ENCODE measurements at places on chromosomes 12 and 14. TPM values are rescaled to one million over a fixed set of nuclear protein-coding genes. Genes with fewer than 3 reads are reported as not detected.

DNA sequence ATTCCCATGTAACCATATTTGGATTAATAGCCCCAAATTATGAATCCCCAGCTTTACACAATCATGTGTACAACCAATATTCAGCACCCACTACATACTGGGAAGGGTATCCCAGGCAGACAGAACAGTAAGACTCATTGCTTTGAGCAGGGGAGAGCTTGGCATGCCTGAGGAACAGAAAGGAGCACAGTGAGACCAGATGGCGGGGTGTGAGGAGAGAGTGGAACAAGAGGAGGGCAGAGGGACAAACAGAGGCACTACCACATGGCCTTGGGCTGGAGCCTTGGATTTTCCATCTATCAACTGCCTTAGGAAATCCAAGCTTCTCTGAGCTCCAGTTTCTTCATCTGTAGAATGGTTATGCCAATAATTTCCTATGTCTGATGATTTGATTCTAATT, 3.8 kb downstream of the DGKA start:
- no peaks in the 10 kb centered on the region for H3K36me3 ChIP-seq
- no peak for DNase-seq
- H3K27me3 ChIP-seq, result peaks cover 46% of the 10 kb centered on the region
- no peak overlapping the region for H3K27ac ChIP-seq

The ACVRL1 gene
- 0.46 TPM for total RNA-seq

- H3K27me3 ChIP-seq, result no peaks in the 10 kb centered on the region
- H3K4me3 ChIP-seq, result no peak overlapping the region
- no peaks in the 10 kb centered on the region for H3K36me3 ChIP-seq
- no peak overlapping the region for H3K27ac ChIP-seq
Observed at GRCh38 chr12:93461503-93461902, 5.8 kb upstream of the MRPL42 start.

DNA sequence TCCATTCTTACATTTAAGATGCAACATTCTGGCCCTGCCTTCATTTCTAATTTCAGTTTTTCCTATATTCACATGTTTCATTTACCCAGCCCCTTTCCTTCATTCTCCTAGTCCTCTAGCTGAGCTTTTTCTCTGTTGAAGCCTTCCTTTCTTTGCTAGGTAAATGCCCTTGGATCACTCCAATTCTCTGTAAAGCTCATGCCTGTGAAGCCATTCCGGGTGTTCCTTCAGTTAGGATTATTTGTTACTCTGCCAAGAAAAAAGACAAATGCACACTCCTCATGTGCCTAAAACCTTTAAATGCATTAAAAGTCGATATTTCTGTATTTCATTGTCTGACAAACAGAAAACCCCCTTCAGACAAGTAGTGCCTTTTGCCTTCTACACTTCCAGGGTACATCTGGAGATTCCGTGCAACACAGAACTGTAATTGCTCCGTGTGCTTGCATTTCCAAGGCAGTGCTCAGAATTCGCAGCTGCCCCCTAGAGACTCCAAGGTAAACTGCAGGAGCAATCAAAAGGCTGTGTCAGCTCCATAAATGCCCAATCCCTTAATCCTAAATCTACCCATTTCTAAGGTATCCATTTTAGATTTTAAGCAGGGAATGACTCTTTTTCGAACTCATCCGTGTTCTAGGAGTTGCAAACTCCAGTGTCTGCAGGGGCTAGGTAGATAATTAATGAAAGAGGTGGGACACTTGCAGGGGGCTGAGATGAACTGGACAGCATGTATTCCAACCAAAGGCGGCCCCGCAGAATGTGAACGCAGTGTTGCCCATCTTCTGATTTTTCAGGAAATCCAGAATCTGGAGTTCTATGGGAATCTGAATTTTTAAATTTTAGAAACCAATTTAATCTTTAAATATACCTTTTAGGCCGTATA, 320.2 kb downstream of the GRIN2B start:
- no peak overlapping the region for H3K27ac ChIP-seq
- no peak overlapping the region for H3K4me3 ChIP-seq
- no peak for DNase-seq
- H3K4me1 ChIP-seq, result no peaks in the 10 kb centered on the region
- H3K36me3 ChIP-seq, result no peaks in the 10 kb centered on the region
- peaks cover 50% of the 10 kb centered on the region for H3K27me3 ChIP-seq

The BIN2 gene
- 0.19 TPM for total RNA-seq

DNA sequence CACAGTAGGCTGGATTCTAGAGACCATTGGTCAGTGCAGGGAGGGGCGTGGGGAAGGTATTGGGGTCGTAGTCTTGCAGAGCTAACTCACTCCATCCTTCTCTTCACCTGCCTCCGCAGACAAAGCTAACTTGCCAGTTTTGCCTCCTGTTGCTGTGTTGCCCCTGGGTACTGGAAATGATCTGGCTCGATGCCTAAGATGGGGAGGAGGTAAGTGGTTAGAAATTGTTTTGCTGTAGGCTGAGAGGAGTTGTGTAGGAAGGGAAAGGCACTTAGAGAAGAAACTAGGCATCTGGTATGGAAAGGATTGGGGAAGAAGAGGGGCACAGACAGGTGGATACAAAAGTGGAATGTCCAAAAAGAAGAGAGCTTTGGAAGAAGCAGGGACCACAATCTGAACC, 11.1 kb downstream of the DGKA start:
- peaks cover 5% of the 10 kb centered on the region for H3K27me3 ChIP-seq
- H3K4me3 ChIP-seq, result no peak overlapping the region
- no peak overlapping the region for H3K27ac ChIP-seq
- peaks cover 3% of the 10 kb centered on the region for H3K36me3 ChIP-seq
- H3K4me1 ChIP-seq, result peaks cover 11% of the 10 kb centered on the region
- DNase-seq, result no peak

DNA sequence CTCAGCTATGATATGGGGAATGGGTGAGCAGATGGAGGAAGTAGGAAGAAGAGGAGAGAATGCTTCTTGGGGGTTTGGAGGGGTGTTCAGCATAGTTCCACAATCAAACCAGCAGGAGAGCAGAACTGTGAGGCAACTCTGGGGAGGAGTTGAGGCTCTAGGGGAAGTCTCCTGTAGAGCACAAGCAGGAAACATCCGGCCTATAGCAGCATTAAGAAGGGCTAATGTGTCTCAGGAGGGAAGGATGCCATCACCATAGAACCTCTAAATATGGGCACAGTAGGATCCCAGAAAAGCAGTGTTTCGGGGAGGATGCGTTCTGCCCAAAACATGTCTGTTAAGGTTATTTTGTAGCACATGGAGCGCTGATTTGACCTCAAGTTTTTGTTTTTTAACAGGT, 8.4 kb upstream of the SALL2 start:
- H3K4me3 ChIP-seq, result peak overlapping the region; percentile 84
- no peak for DNase-seq
- H3K4me1 ChIP-seq, result peaks cover 32% of the 10 kb centered on the region
- peak overlapping the region; percentile 21 for H3K27ac ChIP-seq
- no peaks in the 10 kb centered on the region for H3K36me3 ChIP-seq

GRCh38 chr12:14191612-14192011, 173.9 kb upstream of the ATF7IP start:
- peaks cover 6% of the 10 kb centered on the region for H3K27me3 ChIP-seq
- H3K27ac ChIP-seq, result no peak overlapping the region
- no peak for DNase-seq
- H3K4me3 ChIP-seq, result no peak overlapping the region

- peaks cover 5% of the 10 kb centered on the region for H3K4me1 ChIP-seq
- no peak overlapping the region for H3K4me3 ChIP-seq
- peaks cover 22% of the 10 kb centered on the region for H3K36me3 ChIP-seq
- no peak overlapping the region for H3K27ac ChIP-seq
- no peaks in the 10 kb centered on the region for H3K27me3 ChIP-seq
Observed at GRCh38 chr12:112473056-112473455, 54.3 kb downstream of the PTPN11 start.

The CPNE6 gene
- not detected for total RNA-seq

The PLA2G1B gene
- not detected for total RNA-seq

DNA sequence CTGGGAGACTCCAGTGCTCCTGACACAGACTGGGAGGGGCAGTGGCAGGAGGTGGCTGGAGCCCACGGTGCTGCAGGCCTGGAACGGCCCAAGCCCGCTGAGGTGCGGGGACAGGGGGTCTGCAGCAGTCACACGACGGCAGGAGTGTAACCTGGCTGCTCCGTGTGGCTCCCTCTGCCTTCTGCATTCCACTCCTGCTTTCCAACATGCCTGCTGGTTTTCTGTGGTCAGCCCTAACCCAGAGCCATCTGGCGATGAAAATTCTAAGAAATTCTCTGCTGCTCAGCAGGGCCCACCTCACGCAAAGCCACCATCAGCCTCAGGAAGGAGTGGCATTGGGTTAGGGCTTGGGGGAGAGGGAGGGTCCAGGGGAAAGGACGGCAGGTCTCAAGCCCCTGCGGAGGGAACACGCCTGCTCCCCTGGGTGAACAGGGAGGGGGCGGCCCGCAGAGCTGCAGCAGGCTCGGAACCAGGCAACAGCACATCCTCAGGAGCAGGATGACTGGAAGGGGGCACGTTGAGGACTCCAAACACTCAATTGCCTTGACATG, 5.0 kb upstream of the FBRSL1 start:
- no peak overlapping the region for H3K27ac ChIP-seq
- no peaks in the 10 kb centered on the region for H3K4me1 ChIP-seq
- no peak for DNase-seq
- H3K36me3 ChIP-seq, result no peaks in the 10 kb centered on the region

- DNase-seq, result no peak
- no peaks in the 10 kb centered on the region for H3K36me3 ChIP-seq
- peak overlapping the region; percentile 81 for H3K27ac ChIP-seq
- no peaks in the 10 kb centered on the region for H3K27me3 ChIP-seq
Observed at GRCh38 chr14:31261859-31262731, 54.5 kb upstream of the HECTD1 start.

The PLD4 gene
- total RNA-seq, result 0.17 TPM

DNA sequence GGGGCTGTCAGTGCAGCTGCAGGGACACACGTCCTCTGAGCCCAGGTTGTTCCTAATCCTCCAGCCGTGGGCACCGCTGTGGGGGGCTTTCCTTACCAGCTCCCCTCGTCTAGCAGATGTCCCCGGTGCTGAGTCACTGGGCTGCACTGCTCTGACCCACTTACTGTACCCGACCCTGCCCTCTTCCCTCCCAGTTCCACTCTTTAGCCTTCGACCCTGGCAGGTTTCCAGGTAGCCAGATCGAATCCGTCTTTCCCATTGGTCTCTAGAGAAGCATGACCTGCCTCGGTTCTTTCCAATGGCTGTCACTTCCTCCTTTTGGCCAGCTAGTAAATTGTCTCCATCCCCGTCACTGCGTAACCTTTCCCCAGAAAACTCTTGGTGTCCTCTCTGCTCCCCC, 48.4 kb downstream of the ELK3 start:
- H3K4me1 ChIP-seq, result peaks cover 33% of the 10 kb centered on the region
- peaks cover 17% of the 10 kb centered on the region for H3K36me3 ChIP-seq
- no peaks in the 10 kb centered on the region for H3K27me3 ChIP-seq
- no peak for DNase-seq

The TEX52 gene
- total RNA-seq, result not detected

GRCh38 chr14:77838831-77839511, 39.1 kb downstream of the ADCK1 start:
- no peaks in the 10 kb centered on the region for H3K36me3 ChIP-seq
- H3K4me1 ChIP-seq, result peaks cover 9% of the 10 kb centered on the region
- no peak overlapping the region for H3K4me3 ChIP-seq
- no peaks in the 10 kb centered on the region for H3K27me3 ChIP-seq
- H3K27ac ChIP-seq, result peak overlapping the region; percentile 11

The KRT6C gene
- total RNA-seq, result 0.31 TPM

GRCh38 chr12:57128519-57129247, 400 bp downstream of the LRP1 start:
- no peak for DNase-seq
- peak overlapping the region; percentile 84 for H3K27ac ChIP-seq
- no peaks in the 10 kb centered on the region for H3K27me3 ChIP-seq
- H3K4me1 ChIP-seq, result peaks cover 56% of the 10 kb centered on the region
- peak overlapping the region; percentile 92 for H3K4me3 ChIP-seq

DNA sequence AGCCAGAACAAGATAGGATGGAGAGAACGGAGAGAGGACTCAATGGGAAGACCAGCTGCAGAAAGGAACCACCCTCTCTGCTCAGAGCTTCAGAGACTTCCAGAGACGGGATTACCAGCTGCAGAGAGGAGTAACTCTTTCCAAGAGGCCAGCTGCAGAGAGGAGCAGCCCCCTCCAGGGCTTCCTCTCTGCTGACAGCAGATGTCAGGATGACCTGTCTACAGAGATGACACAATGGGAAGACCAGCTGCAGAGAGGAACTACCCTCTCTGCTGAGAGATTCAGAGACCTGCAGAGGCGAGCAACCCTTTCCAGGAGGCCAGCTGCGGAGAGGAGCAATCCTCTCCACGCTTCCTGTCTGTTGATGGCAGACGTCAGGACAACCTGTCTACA, 61.8 kb downstream of the KLRG1 start:
- no peaks in the 10 kb centered on the region for H3K36me3 ChIP-seq
- H3K27me3 ChIP-seq, result peaks cover 7% of the 10 kb centered on the region

The NYNRIN gene
- 129 TPM for total RNA-seq

The SDR9C7 gene
- total RNA-seq, result 0.26 TPM

The LYZ gene
- total RNA-seq, result 174 TPM

DNA sequence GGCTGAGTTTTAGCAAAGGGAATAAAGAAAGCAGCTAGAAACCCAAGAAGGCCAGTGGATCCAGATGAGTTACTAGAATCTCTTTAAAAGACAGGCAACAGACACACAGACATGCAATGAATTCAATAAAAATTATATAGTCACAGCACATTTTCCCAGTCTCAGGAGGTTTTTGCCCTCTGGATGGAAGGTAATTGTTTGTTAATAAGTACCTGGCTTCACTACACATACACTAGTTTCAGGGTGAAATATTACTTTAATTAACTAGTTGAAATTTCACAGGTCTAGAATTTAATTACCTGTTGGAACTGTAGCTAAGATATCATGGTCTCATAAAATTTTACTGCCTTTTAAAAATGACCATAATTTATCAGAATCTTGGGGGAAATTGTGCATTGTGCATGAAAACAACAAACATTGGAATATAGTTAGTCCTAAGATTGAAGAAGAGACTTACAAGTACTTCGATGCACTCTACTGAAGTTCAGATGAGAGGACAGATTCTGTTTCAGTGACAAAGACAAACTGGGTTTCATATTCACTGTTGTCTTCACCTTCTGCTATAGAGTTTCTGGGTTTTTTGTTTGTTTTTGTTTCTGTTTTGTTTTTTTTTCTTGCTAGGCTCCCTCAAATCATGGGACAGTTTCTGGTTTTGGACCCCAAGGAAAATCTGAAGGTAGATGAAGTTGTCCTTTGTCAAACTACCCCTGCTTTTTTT, 277.0 kb upstream of the GARIN6 start:
- no peak overlapping the region for H3K4me3 ChIP-seq
- H3K27ac ChIP-seq, result no peak overlapping the region
- H3K36me3 ChIP-seq, result no peaks in the 10 kb centered on the region
- no peaks in the 10 kb centered on the region for H3K4me1 ChIP-seq
- no peak for DNase-seq

The USP15 gene
- total RNA-seq, result 47.5 TPM

DNA sequence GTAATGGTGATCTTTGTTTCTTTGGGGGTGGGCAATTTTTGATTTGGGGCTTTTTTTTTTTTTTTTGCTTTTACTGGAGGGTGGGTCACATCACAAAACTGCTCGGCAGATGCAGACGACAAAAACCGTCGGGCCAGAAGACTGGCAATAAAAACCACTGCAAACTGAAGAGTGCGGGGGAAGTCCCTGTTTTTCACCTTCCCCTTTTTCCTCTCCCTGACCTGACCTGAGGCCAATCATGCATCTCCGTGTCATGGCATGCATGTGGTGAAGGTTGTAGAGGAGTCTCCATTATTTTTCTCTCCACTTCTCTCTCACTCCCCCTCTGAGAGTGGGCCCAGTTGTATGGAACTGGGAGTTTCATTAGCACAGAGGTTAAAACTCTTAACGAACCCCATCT, 57.5 kb downstream of the AP5M1 start:
- H3K27me3 ChIP-seq, result no peaks in the 10 kb centered on the region
- no peak for DNase-seq
- no peaks in the 10 kb centered on the region for H3K36me3 ChIP-seq

The IGF1 gene
- total RNA-seq, result 16.1 TPM

The PDE3A gene
- 27.1 TPM for total RNA-seq

The LHX5 gene
- total RNA-seq, result not detected

The SSPN gene
- total RNA-seq, result 11.3 TPM
